ENCODE measurements at places on chromosomes 7 and 10.

DNA sequence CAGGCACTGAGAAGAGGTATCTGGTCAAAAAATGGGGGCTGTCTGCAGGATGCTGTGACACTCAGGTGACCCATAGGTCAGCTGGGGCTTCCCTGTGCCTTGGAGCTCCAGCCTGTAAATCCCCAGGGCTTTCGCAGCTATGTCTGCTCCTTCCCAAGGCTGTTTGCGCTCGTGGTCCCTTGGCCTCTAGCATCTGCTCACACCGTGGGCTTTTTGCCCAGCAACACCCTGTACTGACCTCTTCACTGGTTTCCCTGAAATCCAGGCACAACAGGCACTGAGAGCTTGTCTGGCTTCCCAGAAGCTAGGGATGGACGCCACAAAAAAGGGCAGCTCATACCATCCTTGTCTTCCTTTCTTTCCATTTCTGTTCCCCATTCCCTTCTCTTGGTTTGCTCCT is 280.3 kb upstream of the HABP2 start:
- no peak for DNase-seq

- no peak for DNase-seq
Observed at GRCh38 chr10:131584287-131584686, 272.8 kb upstream of the TCERG1L start.

DNA sequence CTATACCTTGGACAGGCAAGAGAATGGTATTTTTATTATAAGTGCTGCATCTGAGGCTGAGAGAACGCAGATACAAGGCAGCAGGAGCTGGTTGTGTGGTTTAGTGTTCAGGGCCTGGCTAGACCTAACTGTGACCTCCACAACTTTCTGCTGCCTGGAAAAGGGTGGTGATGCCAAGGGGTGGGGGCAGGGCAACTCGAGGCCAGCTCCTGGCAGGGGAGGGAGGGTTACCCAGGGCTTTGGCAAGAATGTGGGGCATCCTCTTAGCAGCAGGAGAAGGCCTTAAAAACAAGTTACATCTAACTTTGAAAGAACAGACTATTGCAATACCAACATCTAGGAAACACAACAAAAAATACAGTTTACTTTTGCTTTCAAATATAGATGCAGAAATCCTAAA is 13.0 kb downstream of the MXI1 start:
- DNase-seq: no peak

DNA sequence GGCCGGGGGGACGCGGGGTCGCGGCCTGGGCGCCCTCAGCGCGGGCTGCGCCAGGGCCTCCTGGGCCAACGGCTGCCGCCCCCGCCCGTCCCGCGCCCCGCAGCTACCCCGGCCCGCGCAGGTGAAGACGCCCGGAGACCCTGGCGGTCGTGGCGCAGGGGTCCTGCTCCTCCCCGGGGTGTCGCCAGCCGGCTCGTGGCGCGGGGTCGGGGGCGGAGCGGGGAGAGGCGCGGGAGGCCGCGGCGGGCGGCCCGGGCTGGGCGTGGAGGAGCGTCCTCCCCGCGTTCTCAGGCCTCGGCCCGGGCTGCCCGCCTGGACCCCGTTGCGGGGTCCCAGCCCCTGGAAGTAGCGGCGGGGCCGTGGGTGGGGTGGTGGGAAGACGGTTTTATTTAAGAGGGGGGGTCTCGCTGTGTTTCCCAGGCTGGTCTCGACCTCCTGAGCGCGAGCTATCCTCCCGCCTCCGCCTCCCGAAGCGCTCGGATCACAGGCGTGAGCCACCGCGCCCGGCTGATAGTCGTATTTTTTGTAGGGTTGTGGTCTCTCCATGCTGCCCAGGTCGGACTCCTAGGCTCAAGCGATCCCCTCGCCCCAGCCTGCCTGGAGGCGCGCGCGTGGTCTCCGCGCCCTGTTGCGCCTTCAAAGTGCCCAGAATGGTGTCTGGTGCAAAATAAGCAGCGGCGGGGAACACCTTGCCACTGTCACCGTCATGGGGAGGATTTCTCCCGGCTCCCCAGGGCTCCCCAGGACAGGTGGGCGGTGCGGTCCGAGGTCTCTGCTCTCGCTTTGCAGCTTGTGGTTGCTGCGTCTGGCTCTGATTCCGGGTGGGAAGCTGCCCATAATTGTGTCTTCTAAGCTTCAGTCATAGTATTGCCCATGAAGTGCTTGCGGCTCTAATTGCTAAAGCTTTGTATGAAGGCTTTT is 15.3 kb upstream of the SUN1 start:
- DNase-seq: no peak

DNA sequence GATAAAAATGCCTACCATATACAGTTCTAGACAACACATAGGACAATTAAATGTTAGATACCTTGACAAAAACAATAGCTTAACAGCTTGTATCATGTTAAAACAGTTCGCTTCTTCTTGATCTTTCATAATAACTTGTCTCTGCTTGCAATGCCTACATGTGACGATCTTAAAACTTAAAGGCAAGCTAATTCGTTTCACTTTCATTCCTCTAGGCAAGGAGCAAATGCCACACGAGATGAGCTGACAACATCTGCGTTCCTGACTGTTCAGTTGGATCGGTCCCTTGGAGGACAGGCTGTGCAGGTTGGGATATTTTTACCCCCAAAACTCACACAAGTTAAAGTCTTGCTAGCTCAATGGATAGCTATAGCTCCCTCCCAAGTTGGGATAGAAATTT is 51.6 kb upstream of the ARL4A start:
- DNase-seq: no peak

GRCh38 chr7:140003913-140004382 is 58.8 kb downstream of the PARP12 start:
- DNase-seq: no peak

DNA sequence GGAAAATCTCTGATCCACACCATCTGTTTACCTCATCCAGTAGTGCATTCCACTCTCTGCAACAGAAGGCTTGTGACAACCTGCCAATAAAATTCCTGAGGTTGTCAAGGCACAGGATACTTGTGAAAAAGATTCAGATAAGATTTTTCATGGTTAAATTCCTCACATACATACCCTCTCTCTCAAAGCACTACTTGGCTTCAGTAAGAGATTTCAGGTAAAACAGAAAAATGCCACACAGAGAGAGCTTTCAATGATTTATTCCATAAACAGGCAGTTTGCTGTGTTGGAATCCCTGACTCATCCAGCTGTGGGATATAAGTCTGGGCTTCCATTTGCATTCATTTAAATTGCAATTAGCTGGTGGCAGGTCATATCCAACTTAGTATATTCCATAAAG is 99.7 kb upstream of the CAV2 start:
- peak; percentile 21 for DNase-seq

GRCh38 chr10:43707770-43708169 is 59.1 kb upstream of the ZNF32 start:
- DNase-seq: no peak

DNA sequence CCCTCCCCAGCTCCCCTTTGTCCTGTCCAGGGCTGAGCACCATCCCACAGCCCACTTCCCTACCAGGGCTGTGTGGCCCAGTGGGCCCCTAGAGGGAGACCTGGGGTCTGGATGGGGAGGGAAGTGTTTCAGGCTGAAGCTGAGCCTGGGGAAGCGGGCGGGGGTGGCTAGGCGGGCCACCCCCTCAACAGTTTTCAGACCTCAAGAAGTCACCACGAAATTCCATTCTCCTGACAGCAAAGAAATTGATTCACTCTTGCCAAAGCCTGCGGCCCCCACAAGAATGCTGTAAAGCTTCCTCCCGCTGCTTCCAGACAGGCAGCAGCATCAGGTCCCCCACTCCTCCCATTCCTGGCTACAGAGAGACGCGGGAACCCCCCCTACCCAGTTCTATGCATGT is 2.5 kb upstream of the LFNG start:
- DNase-seq: peak; percentile 77

- no peak for DNase-seq
Observed at GRCh38 chr7:135938563-135938962, 38.6 kb downstream of the MTPN start.

DNA sequence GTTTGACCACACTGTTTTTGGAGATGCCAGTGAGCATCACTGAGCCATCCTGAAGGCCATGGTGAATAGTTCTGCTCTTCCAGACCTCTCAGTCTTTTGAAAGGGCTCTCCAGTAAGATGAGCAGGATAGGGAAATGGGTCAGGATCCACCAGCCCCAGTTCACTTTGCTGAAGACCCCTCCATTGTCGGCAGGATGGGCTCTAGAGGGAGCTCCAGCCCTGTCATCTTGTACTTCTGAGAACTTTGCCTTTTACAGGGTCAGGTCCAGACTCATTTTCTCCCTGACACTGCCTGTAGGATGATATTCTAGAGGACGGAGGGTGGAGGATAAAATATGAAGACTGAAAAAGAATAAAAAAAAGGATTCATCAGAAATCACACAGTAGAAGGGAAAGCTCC is 13.1 kb downstream of the LHFPL3 start:
- no peak for DNase-seq

DNA sequence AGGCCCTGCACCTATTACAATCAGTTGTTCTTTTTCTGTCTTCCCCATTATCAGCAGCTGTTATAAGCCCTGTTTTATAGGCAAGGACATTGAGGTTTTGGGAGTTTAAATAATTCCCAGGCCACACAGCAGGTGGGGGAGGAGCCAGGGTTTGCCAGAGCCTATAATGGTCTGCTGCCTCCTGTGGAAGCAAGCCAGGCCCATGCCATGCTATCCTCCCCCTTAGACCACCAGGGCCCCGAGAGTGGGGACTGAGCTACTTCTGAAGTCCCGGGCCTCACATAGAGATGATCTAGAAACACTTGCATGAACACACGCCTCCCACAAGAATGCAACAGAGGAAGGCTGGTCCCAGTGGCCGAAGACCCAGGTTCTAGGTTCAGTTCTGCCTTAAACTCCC is 141.7 kb downstream of the SH3PXD2A start:
- DNase-seq: no peak

GRCh38 chr10:3472287-3473051 is 299.9 kb upstream of the PITRM1 start:
- peak; percentile 46 for DNase-seq

DNA sequence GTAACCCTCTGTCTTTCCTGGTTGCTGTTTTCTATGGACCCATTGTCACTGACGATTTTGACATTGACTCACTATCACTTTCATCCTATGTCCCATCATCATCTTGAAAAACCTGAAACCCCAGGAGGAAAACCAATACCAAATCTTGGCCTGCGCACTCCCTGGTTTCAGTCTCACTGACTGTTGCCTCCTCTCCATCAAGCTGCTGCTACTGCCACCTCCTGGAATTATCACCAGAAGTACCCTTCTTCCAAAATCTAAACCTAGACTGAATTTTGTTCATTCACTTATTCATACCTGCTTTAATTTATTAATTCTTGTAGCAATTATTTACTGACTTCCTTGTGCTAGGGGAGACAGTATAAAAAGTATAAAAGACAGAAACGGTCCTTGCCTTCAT is 44.5 kb upstream of the ACBD5 start:
- DNase-seq: no peak

DNA sequence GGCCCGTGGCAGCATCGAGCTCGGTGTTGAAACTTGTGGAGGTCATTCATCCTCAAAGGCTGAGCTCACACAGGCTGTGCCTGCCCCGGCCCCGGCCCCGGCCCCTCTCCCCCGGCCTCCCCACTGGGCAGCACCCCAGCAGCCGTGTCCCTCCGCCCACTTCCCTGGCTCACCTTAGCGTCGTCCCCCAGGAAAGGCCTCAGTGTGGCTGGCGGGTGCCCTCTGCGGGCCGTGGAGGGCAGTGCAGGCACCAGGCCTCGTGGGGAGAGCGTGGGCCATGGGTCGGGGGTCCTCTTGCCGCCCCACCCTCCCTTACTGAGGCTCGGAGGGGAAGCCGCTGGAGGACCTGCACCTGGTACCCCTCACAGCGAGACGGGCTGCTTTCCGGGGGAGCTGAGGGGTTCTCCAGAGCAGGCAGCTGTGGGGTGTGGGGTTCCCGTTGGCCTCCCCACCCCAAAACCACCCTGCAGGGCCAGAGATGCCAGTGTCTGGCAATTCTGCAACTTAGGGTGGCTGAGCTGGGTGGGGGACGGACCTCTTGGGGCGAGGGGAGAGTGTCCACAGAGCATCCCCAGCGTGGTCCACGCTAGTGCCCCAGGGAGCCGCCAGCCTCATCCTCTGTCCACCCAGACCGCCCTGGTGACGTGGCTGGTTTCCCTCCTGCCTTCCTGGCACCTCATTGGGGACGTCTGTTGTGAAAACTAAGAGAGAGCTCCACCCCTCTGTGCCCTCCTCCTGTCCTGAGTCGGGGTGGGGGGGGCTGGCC is 44.2 kb upstream of the DPYSL4 start:
- DNase-seq: no peak

GRCh38 chr7:36840904-36841303 is 116.6 kb upstream of the AOAH start:
- DNase-seq: no peak

DNA sequence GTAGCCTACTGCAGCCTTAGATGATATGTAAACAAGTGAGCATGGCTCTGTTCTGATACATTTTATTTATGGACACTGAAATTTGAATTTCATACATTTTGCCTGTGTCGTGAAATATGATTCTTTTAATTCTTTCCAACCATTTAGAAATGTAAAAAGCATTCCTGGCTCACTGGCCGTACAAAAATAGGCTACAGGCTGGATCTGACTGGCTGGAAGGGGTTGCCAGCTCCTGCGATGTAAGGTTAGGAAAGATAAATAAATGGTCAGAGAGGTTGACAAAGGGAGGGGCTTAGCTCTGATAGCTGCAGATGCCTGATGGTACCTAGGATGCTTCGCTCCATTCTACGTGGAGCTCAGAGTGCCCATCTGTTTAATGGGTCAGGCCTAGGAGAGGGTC is 3.4 kb downstream of the ADCYAP1R1 start:
- no peak for DNase-seq

DNA sequence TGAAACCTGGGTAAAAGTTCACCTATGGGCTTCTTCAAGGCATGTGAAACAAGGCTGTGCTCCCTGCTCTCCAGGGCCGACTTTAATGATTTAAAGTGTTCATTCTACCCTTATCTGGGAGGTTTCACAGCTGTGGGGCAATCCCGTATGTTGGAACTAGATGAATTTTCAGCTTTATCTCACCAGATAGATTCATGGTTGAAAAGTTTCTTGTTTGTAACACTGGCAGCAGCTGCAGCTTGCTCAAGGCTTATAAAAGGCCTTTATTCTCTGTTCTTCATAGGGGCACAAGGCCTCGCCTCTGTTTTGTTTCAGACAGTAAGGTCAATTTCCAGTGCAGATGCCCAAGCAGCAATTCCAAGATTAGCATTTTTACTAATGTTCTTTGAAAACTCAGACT is 70.4 kb upstream of the DNAJB12 start:
- no peak for DNase-seq

DNA sequence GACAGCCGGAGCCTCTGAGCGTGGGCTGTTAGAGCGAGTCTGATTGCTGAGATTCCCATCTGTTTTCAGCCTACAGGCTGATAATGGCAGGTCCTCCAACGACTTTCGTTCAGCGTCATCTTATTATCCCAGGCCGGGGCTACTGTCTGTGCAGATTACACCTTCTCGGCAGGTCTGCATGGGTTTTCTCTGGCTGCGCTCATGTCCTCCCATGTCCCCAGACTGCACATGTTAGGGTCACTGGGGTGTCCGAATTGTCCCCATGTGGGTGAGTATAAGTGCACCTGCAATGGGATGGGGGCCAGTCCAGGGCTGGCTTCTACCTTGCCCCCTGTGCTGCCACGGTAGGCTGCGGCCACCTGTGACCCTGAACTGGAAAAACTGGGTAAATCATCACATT is 257.8 kb downstream of the COBL start:
- DNase-seq: no peak

Data from AG04449 (cell line).